ENCODE measurements at places on chromosomes 6 and 20.

GRCh38 chr20:15799871-15800270 is 773.4 kb downstream of the KIF16B start:
- DNase-seq, result peak; percentile 32

- DNase-seq, result no peak
These were observed 15.5 kb downstream of the SYTL3 start for GRCh38 chr6:158665332-158665731.

DNA sequence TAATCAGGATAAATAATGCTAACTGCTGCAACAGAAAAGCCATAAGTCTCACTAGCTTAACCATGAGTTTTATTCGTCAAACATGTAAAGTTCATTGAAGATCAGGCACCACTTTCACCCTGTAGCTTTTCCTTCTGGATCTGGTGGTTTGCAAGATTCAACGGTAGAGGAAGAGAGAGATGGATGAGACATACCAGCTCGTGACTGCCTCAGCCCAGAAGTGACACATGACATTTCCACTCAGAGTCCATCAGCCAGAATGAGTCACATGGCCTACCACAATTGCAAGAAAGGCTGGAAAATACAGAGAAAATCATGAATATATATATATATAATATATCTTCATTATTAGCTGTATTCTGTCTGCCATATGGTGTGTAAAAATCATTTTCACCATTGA is 29.0 kb downstream of the SPTLC3 start:
- peak; percentile 53 for DNase-seq

DNA sequence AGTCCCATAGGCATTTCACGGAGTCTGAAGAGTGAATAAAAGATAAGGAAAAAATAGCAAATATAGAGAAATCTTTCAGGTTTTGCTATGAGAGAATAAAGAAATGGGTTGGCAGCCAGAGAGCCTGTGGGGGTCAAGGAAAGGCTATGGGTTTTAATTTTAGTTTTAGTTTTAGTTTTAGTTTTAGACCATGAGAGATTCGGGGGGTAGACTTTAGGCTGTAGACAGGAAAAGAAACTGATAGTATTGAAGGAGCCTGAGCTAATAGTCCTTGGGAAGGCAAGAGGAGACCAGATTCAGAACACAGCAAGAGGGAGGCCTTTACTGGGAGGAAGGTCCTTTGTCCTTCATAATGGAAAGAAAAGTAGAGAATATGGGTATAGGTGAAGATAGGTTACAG is 19.3 kb downstream of the DOP1A start:
- no peak for DNase-seq

DNA sequence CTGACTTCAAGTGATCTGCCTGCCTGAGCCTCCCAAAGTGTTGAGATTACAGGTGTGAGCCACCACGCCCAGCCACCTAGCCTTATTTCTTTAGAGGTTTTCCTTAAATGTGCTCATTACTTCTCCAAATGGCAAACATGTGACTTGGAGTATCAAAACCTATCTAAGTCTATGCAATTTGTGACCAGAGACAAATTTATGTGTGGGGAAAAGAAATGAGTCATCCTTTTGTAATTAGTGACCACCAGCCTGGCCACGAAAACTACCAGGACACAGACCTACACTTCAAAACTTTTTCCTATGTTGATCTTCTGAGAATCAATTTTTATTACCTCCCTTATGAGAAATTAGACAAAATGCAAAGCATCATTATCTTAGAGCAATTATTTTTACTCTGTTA is 64.6 kb upstream of the OGFRL1 start:
- no peak for DNase-seq

DNA sequence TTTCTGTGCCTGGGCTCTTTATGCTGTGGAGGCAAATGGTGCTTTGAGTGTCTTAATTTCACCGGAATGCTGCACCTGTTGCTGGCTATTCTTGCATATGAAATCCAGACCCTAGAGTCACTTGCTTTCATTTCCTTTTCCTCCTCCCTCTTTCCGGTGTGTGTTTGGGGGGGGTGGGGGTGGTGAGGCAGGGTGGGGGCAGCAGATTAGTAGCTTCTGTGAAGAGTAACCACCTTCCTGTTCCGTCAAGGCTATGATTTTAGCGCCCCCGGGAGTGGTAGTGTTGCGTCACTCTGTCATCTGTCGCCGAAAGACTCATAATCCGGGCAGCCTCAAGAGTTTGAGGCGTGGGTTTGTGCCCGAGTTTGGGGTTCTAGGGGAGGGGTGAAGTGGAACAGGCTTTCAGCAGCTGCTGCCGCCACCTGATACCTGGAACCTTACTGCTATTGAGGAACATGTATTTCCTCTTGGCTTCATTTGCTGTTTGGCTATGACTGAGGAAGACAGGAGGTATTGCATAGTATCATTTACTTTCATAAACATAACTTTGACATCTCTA is 49.1 kb downstream of the UTRN start:
- DNase-seq, result no peak

- no peak for DNase-seq
These were observed 47.7 kb upstream of the FNDC1 start for GRCh38 chr6:159121486-159121885.

DNA sequence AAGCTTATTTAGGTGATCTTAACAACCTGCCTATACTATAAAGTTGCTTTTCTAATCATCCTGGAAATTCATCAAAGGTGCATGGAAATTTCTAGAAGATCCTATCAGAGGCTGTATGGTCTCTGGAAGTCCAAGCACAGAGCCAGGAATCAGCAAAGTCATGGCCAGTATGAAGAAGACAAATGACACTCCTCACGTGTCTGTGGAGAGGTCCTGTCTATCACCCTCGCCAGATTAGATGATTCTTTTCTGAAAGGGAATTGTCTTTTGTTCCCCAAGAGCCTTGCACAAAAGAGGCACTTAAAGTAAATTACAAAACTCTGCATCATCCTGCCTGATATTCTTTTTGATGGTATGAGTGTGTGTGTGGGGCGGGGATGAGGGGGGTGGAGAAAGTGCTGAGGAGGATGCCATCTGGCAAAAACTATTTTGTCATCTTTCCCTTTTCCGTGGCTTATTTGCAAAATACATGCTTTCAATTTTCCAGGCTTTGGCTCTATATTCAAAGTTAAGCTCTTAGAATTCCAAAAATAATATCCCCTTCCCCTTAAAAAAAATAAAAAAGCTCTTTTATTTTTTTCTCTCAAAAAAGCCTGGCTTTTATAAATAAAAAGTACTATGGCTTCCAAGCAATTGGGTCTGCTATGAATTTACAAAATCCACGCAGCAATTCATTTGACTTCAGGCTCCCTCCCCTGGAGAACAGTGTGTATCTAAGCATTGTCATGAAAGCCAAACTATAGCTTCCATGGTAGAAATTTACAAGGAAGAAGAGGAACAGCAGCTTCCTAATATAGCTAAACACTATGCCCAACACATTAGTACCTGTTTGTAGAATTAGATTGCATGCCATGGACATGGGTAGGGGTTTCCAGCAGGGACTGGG is 185.2 kb upstream of the ARG1 start:
- peak; percentile 73 for DNase-seq

- DNase-seq, result no peak
These were observed 43.8 kb downstream of the PLN start for GRCh38 chr6:118591897-118592296.

DNA sequence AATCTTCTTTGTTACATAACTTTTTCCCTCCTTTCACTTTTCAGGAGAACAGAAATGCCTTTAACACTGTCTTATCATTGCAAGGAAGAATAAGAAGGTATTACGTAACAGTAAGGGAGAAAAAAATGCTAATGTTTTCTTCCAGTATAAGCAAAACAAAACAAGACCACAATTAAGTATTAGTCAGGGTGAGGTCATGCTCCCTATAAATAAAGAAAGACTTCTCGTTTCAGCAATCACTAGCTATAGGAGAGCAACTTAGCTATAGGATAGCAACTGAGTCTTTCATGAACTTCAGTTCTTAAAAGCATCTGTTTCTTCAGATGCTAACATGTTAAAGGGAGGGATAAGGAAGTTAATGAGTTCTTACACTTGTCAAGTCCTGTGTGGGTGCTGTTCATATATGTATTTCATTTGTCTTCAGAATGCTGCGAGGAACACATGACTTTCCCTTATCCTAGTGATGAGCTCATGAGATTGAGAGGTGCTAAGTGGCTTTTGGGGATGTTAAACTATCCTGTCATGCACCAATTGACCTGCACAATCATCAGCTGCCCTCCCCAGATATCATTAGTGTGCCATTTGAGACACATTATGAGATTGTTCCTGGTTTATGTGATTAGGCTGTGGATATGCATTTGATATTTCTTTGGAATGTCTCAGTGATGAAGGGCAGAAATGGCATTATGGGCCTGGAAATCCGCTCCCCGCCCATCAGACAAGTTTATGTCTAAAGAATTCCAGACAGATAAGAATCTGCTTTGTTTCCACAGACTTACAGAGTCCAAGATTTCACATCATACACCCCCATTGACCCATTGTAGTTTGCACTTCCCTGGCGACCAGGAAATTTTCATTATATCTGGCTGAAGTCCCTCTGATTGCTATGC is 37.5 kb downstream of the LAMA4 start:
- peak; percentile 91 for DNase-seq

- no peak for DNase-seq
These were observed 5.8 kb downstream of the SNHG17 start for GRCh38 chr20:38429301-38429700.

- peak; percentile 94 for DNase-seq
These were observed 21.8 kb downstream of the CASS4 start for GRCh38 chr20:56433880-56434255.

GRCh38 chr6:45229416-45229815 is 98.7 kb upstream of the RUNX2 start:
- no peak for DNase-seq

GRCh38 chr6:3438190-3439167 is 18.4 kb downstream of the SLC22A23 start:
- peak; percentile 77 for DNase-seq
